ENCODE measurements at places on chromosomes 4 and X. TPM values are rescaled to one million over a fixed set of nuclear protein-coding genes. Genes with fewer than 3 reads are reported as not detected.

The NSG1 gene
- total RNA-seq: 2.7 TPM

The EGF gene
- not detected for total RNA-seq

The GAGE13 gene
- total RNA-seq: not detected

The CBLL2 gene
- total RNA-seq: not detected

The SHROOM4 gene
- total RNA-seq: 45.8 TPM

The PCDH18 gene
- total RNA-seq: 0.13 TPM

The PCSK1N gene
- total RNA-seq: not detected

The BTC gene
- total RNA-seq: 0.34 TPM

The NR3C2 gene
- 15.1 TPM for total RNA-seq

The GUCY2F gene
- 0.07 TPM for total RNA-seq

The TCEAL2 gene
- total RNA-seq: not detected

The DCX gene
- not detected for total RNA-seq

All from mammary microvascular endothelial cell (primary cell).